Omental fat pad (tissue), 4 donors: ENCODE measurements at places on chromosomes 7 and 10.

GRCh38 chr7:26117142-26117807 lies 34.7 kb upstream of the NFE2L3 start:
- DNase-seq = no peak

- DNase-seq = no peak
Observed at GRCh38 chr7:130595986-130596385, 72.6 kb downstream of the COPG2 start.

GRCh38 chr7:44063894-44064651 lies 1.3 kb downstream of the PGAM2 start:
- no peak for DNase-seq

- DNase-seq = no peak
Observed at GRCh38 chr7:148856891-148857290, 27.2 kb downstream of the EZH2 start.

GRCh38 chr7:105199386-105199785 lies 185.4 kb downstream of the KMT2E start:
- no peak for DNase-seq

DNA sequence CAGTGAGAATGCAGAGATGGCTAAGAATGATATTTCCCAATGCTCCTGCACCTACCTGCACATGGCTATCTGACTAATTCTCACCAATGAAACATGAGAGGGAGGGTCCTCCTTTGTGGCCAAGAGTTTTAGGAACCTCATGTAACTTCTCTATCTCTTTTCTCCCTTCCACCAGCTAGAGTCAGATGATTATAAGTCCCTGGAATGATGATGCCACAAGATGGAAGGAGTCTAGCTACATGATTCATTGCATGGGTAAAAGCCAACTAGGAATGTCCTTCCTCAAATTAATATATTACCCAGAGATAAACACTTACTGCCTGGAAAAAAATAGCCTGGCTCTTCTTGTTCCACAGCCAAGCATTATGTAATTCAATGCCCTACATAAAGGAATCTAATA lies 55.1 kb upstream of the AASS start:
- DNase-seq = no peak

DNA sequence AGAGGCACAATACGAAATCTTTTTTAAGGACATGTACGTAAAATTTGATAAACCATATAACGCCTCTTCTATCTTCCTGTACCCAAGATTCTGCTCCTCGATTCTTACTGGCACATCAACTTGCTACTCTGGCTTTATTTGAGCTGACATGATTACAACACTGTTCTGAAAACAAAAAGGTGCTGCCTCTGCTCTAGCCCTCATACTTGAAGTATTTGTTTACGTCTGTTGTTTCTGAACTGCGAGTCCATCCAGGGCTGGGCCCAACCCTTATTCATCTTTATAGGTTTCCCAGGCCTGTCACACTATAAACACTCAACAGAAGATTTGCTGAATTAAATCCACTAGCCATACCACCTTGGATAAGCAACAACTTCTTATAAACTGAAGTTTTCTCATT lies 96.2 kb upstream of the SVIL start:
- no peak for DNase-seq

- no peak for DNase-seq
Observed at GRCh38 chr10:101291331-101292193, 62.3 kb upstream of the LBX1 start.

- peak; percentile 17 for DNase-seq
Observed at GRCh38 chr10:78783753-78784152, 285.0 kb upstream of the ZMIZ1 start.

DNA sequence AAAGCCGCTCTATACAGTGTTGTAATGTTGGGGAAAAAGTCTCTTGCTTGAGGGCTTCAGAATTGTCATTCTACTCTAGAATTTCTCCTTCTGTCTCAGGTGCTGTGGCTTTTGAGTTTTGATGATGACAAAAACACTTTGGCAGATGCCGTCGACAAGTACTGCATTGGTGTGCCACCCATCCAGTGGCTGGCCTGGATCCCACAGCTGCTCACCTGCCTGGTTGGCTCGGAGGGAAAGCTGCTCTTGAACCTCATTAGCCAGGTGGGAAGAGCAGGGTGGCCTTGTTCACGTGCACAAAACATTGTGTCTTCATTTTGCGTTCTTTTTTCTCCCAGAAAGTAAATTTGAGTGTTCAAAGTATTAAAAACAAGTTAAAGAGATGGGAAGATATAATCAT lies 112.0 kb downstream of the TRRAP start:
- no peak for DNase-seq

DNA sequence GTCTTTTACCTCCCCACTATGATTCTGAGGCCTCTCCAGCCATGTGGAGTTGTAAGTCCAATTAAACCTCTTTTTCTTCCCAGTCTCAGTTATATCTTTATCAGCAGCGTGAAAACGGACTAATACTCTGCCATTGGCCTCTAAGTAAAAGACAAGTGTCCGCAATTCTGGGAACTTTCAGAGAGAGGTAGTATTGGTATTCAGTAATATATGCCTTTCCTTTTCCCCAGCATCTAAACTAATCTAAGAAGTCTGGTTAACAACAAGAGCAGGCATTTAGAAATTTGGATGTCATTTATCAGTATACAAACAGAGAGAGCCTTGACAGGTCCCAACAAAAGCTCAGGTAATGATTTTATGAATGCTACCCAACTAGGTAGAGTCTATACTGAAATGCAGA lies 95.2 kb downstream of the ATE1 start:
- DNase-seq = no peak
